ENCODE measurements at places on chromosomes 3 and 15. TPM values are rescaled to one million over a fixed set of nuclear protein-coding genes. Genes with fewer than 3 reads are reported as not detected.

The TM4SF4 gene
- 0.57 TPM for total RNA-seq

The CFAP100 gene
- not detected for total RNA-seq

The FBXW12 gene
- not detected for total RNA-seq

The CCR9 gene
- not detected for total RNA-seq

The MAP6D1 gene
- total RNA-seq = not detected

All from posterior vena cava (tissue), 2 donors.